EL (cell line): ENCODE measurements at places on chromosomes 3 and 15.
A peak's percentile ranks its signal among the peaks of the same experiment; 100 is the strongest.

DNA sequence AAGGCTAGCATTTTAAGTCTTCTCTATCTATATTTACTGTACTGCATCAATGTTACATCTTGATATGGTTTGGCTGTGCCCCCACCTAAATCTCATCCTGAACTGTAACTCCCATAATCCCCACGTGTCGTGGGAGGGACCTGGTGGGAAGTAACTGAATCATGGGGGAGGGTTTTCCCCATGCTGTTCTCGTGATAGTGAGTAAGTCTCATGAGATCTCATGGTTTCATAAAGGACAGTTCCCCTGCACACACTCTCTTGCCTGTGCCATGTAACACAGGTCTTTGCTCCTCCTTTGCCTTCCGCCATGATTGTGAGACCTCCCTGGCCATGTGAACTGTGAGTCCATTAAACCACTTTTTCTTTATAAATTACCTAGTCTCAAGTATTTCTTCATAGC, 161.5 kb downstream of the TBC1D5 start:
- no peak for DNase-seq

GRCh38 chr3:189677667-189678066, 46.5 kb downstream of the TP63 start:
- peak; percentile 11 for DNase-seq

- DNase-seq: no peak
Measured at GRCh38 chr3:124829819-124830554, 57.2 kb downstream of the ITGB5 start.

DNA sequence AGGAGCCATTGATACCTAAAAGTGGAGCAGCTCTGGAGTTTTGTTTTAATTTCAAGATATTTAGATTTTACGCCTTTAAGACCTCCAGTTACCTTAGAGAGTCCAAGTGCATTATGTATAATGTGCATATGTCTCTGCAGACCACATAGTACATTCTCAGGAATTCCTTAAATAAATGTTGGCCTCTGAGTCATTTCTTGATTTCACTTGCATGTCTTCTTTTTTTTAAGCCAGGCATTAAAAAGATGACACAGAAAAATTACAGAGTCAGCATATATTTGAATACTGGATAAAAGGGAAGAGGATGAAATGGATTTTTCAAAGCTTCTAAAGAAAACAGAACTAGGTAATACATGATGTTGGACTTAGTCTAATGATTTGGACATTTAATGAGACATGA, 125.2 kb downstream of the TMCO5A start:
- DNase-seq: peak; percentile 72

- no peak for DNase-seq
Measured at GRCh38 chr3:144235489-144235888, 263.9 kb downstream of the DIPK2A start.

GRCh38 chr15:75174102-75174501, 27.6 kb upstream of the C15orf39 start:
- DNase-seq: no peak
